AG08395 (cell line): ENCODE measurements at places on chromosomes 13 and 19.

DNA sequence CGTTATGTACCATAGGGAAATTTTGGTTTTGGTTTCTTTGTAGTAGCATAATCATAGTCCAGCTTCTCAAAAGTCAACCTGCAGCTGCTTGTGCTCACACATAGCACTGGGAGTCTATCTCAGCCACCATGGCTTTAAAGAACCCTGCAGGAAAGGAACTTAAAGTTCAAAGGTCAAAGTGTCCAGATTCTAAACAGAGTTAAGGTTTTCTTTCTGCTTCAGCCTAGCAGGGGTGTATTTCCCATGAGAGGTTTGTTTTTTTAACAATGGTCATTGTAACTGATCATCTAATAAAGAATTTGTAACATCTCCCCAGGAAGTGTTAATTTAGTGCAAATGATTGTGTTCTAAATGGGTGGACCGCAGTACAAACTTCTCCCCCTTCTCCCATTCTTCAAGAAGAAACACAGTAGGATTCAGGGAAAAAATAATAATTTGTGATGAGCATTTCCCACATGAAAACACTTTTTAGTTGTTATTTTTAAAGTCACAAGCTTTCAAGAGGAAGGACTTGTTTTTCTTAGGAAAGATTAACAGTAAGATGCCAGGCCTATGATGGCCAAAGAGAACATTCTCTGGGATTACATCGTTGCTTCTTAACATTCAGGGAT is 168.0 kb downstream of the EFNB2 start:
- DNase-seq, result no peak

GRCh38 chr13:23748109-23748990 is 140.8 kb downstream of the MIPEP start:
- DNase-seq, result no peak

DNA sequence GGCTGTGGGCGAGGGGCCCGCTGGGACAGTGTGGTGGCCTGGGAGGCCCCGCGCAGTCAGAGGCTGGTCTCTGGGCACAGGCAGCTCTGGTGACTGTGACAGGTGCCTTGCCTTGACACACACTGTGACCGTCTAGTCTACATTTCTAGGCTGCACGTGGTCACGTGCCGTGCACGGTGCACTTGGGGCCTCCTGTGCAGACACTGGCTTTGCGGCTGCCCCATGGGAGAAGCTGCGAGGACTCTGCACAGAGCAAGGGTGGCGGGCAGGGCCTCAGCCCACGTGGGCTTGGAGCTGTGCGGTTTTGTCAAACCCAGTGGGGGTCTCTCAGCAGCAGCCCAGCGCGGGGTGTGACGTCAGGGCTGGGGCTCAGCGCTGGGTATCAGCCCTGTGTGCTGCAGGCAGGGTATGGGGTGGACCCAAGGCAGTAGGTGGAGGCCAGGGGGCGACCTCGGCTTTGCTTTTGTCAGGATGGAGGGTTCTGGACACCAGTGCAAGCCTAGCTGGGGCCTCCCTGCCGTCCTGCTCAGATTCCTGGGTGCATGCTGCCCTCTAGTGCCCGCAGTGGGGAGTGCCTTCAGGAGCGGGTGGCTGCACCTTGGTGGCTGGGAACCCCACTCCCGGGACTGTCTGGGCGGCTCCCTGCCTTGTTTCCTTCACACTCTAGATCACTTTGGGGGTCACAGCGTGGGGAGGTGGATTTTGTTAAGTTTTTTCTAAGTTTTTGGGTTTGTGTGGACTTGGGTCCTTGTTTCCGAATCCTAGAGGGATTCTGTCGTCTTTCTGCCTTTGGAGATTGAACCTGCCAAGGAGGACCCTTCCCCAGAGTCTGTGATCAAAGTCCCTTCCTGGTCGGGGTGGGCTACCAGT is 62.6 kb downstream of the KDM4B start:
- peak; percentile 92 for DNase-seq

DNA sequence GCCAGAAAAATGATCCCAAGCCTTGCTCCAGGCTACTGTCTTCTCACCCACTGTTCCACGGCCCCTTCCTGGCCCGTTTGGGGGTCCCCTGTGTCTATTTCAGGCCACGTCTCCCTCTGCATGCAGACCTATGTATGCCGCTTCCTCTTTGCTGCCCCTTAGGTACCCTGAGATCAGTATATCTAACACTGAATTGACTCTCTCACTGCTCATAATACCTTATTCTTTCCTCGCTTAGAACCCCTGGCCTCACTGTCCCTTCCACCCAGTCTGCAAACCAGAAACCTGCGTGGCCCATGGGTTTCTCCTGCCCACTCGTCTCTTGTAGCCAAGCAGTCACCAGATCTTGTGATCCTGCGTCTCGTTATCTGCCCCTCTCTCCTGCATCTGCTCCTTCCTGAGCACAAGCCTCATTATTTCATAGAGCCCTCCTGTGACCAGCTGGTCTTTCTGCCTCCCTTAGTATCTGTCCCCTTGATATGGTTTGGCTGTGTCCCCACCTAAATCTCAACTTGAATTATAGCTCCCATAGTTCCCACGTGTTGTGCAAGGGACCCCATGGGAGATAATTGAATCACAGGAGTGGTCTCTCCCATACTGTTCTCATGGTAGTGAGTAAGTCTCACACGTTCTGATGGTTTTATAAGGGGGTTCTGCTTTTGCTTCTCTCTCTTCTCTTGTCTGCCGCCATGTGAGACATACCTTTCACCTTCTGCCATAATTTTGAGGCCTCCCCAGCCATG is 109.0 kb upstream of the RNF113B start:
- no peak for DNase-seq

DNA sequence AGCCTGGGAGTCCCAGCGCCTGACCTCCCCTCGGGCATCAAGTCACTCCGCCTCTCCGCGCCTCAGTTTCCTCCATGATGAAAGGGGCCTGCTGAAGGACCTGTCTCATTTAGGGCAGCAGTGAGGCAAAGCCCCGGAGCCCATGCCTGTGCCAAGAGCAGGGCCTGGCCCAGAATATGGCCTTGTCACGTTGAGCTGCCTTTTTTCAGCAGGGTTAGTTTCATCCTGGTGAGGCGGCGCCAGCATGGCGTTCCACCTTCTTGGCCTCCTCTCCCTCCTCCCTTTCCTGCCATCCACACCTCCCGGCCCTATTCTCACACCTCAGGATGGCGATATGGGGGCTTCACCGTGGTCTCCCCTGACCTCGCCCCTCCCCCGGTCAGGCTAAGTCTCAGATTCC is 30.2 kb downstream of the PAK4 start:
- no peak for DNase-seq

DNA sequence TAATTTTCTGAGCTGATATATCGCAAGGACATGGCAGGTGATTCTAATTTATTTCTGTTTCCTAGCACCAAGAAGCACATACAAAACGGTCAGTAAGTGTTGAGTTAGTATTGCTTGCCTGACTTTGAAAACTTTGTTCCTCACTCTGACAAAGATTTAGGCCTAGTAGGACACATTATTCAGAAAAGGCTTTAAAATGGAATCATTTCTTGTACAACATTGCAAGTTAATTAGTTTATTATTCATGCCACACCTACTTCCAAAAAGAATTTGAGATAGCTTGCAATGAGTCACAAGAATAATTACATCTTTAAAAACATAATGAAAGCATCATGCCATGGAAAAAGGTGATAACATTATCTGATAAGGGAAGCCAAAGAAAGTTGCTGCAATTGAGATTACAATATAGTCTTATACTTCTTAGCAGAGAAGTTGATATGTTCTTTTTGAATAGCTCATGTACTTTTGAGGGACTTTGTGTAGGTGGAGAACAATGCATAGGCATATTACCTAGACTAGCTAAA is 474.2 kb downstream of the KLF5 start:
- no peak for DNase-seq

GRCh38 chr13:85543144-85543543 is 256.1 kb downstream of the SLITRK6 start:
- no peak for DNase-seq

GRCh38 chr13:80307401-80307987 is 33.4 kb downstream of the SPRY2 start:
- no peak for DNase-seq

DNA sequence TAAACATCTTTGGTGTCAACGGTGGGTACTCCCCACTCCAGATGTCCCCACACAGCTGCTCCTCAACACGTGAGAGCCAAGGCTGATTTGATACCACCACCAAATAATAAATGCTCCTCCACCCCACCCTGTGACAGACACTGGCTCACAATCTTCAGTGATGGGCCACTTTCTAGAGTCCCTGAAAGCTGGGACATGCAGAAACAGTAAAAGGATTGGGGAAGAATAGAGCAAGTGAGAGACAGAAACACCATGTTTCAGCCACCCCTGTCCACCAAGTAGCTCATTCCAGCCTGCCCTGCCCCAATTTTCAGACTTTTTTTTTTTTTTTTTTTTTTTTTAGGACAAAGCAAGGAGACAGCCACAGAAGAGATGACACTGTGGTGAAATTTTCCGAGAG is 1.6 kb downstream of the SLC46A3 start:
- no peak for DNase-seq

- no peak for DNase-seq
Observed at GRCh38 chr19:19582471-19582870, 36.0 kb downstream of the PBX4 start.

- DNase-seq, result no peak
Observed at GRCh38 chr13:71149046-71149445, 718.0 kb downstream of the DACH1 start.

GRCh38 chr19:49383599-49383998 is 4.5 kb upstream of the KASH5 start:
- no peak for DNase-seq

DNA sequence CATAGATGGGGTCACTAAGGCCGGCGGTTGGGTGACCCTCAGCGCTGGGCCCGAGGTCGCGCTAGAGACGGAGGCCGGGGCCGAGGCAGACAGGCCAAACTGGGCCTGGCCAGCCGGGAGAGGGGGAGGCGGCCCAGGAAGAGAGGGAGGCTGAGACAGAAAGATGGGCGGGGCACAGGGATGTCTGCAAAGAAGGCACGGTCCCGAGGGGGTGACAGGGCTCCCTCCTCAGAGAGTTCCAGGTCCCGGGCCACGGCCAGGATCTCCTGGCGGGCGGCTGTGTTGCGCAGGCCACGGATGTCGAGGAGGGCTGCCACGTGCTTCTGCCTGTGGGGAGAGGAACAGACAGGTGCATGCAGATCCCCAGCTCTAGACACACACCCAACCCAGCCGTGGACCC is 32.2 kb downstream of the EXOC3L2 start:
- DNase-seq, result no peak

DNA sequence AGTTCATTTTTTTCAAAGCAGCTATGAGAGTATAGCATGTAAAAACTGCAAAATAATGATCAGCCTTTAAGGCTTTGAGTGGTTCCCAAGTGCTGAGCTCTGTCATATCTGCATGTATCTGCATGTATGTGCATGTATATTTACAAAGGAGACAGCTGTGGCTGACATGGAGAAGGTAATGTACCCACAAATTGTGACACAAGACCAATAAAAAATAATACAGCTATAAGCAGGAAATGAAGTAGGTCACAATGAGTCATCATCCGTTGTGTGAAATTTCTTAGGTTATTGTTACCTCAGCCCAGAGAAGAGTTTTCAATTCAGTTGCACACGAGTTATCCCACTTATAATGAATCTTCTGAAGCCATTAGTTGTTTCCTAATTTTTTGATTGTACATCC is 60.9 kb upstream of the MED4 start:
- DNase-seq, result peak; percentile 13

GRCh38 chr19:7578127-7578526 is 17.5 kb upstream of the CAMSAP3 start:
- DNase-seq, result no peak

- DNase-seq, result no peak
Observed at GRCh38 chr13:83987394-83987793, 105.1 kb upstream of the SLITRK1 start.

- no peak for DNase-seq
Observed at GRCh38 chr19:15110418-15110815, 3.2 kb downstream of the SYDE1 start.

GRCh38 chr13:75855216-75855615 is 219.1 kb downstream of the LMO7 start:
- DNase-seq, result no peak

GRCh38 chr13:46751811-46752635 is 44.9 kb downstream of the ESD start:
- peak; percentile 9 for DNase-seq

- DNase-seq, result peak; percentile 79
Observed at GRCh38 chr13:30616927-30617314, 799 bp upstream of the USPL1 start.

- DNase-seq, result no peak
Observed at GRCh38 chr19:19711934-19712828, 20.7 kb downstream of the ZNF14 start.

GRCh38 chr13:76696370-76696769 is 189.8 kb downstream of the KCTD12 start:
- peak; percentile 49 for DNase-seq

DNA sequence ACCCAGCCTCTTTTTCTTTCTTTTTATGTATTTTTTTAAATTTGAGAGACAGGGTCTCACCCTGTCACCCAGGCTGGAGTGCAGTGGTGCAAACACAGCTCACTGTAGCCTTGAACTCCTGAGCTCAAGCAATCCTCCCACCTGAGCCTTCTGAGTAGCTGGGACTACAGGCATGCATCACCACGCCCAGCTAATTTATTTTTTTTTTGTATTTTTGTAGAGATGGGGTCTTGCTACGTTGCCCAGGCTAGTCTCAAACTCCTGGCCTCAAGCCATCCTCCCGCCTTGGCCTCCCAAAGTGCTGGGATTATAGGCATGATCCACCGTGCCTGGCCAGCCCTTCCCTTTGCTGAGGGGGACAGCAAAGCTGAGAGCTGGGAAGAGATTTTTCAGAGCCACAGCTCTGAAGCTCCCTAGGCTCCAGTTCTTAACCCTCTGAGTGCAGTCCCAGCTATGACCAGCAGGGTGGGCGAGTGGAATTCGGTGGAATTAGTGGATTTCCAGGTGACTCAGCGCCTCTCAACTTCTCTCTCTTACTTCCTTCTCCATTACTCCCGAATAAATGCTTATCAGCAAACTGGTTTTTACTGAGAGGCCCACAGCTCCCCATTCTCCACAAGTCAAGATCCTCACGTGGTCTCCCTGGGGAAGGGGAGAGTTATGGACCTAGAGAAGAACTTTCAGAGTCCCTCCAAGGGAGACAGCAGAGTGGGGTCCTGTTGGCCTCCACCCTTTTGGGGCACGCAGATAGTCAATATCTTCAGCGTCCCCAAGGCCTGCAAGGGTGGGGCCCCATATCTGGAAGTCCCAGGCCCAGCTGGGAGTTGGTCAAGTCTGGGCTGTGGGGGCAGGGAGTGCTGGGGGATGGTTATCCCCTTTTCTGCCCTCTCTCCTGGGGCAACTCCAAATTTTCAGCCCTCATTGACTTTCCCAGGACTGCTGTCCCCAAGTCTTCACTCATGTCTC is 1.2 kb downstream of the BLVRB start:
- peak; percentile 77 for DNase-seq

DNA sequence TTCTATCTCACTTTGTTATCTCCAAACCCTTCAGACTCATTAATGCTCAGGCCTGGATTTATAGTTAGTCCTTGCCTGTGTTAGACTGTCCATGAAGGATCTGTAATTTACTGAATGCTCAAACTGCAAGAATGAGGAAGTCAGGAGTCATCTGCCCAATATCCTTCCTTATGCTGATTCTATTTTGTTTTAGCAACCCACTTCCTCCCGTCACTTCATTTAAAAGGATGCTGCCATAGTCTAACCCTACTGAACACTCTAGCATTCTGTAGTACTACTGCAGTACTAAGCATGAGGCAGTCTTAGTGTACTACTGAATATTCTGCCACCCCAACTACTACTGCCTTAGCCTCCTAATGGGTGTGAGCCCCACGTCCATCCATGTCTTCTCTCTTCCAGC is 1.5 kb downstream of the FCAR start:
- DNase-seq, result no peak
